ENCODE measurements at places on chromosomes 11 and 22.

- DNase-seq = no peak
Observed at GRCh38 chr11:30749268-30749667, 163.1 kb upstream of the MPPED2 start.

DNA sequence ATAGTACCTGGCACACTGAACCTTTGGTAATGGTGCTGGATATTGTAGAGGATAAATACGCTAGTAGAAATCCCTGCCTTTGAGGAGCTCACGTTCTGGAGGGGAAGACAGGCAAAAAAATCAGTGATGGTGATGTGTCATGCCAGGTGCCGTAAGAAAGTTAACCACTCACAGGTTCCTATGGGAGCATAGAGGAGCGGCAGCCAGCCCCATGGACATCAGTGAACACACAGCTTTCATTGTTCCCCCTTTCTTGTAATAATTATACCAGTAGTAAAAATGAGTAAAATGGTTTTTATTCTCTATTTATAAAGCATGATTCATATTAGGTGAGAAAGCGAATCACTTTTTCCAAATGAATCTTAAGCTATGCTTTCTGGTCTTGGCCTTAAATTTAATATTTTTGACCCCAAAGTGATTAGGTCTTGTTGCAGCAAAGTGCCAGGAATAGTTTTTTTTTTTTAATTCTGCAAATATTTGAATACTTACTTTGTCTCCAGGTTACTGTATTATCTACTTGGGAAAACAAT, 57.9 kb downstream of the UVRAG start:
- DNase-seq = no peak

GRCh38 chr22:46476547-46476941, 60.9 kb downstream of the CELSR1 start:
- DNase-seq = no peak

DNA sequence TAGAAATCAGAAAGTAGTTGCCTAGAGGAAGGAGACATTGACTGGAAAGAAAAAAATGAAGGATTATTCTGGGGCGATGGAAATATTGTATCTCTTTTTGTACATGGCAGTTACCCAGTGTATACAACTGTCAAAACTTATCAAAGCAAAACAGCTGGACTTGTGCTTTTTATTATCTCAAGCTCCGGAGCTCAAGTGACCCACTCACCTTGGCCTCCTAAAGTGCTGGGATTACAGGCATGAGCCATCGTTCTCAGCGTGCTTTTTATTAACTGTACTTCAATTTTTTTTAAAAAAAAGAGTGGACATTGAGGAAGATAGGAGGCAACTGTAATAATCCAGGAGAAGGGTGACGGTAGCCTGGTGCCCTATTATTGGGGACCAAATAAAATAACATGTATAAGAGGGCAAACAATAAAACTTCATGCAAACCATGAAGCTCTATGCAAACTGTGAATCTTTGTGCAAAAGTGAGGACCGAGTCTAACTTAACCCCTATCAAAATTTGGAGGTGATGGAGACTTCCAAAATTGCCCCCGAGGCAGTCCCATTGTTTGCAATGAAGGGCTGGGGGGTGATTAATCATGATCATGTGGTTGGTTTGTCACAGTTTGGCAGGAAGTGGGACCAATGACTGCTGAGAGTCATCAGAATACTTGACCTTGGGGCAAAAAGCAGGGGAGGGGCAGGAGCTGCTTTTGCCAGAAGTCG, 23.5 kb downstream of the FZD4 start:
- DNase-seq = no peak

DNA sequence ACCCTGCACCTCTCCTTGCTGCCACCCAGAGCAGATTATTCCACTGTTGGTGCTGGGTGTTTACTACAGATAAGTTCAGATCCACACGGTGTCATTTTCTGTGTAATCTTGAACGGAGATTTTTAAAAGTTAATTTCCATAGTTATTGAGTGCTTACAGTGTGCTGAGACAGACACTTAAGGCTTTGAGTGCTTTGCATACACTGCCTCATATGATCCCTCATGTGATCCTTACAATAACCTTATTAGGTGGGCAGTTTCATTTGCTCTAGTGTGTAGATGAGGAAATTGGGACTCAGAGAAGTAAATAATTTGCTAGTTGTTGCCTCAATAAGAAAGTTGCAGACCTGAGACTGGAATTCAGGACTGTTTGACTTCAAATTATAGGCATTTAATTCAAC, 32.3 kb upstream of the ME3 start:
- no peak for DNase-seq

GRCh38 chr22:25650833-25651232, 86.4 kb downstream of the GRK3 start:
- DNase-seq = no peak

- no peak for DNase-seq
Observed at GRCh38 chr11:63573881-63574855, 11.0 kb upstream of the PLAAT2 start.

DNA sequence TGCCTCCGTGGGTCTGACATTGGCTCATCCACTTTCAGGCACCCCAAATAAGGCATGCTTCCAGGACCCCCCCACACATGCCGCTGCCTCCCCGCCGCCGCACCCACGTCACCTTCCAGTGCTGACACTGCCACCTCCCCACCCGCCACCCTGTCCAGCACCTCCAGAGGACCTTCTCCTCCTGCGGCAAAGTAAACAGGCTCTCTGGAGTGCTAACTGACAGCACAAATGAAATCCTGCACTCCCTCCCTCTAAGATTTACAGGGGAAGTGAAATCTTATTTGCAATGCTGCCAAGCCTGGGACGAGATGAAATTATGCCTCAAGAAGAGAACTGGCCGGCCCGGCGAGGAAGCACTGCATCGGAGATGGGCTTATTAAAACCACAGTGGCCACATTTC, 35.3 kb downstream of the MACROD1 start:
- DNase-seq = no peak

DNA sequence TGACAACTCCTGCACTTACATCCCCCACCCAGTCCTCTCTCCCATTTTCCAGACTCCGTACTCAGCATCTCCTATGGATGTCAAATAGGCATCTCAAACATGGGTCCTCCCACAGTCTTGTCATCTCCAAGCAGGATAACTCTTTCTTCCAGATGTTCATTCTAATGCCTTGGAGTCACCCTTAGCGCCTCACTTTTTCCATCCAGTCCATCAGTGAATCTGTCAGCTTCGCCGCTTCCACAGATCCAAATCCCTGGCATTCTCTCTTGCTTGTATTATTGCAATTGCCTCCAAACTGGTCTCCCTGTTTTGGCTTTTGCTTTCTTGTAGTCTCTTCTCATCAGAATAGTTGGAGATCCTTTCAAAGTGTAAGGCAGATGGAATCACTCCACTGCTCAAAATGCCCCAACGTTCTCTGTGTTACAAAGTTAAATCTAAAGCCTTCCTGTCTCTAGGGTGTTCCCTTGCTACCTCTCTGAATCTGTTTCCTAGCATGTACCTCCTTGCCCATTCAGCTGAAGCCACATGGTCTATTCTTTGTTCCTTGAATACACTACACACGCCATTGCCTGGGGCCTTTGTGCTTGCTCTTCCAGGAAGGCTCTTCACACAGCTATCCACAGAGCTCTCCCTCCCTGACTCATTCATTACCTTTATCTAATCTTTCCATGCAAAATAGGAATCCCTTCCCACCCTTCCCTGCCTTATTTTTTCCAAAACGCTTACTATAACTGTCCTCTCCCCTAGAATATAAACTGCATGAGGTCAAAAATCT, 64.8 kb downstream of the UBASH3B start:
- DNase-seq = no peak

- no peak for DNase-seq
Observed at GRCh38 chr11:100629671-100630070, 57.4 kb upstream of the ARHGAP42 start.

DNA sequence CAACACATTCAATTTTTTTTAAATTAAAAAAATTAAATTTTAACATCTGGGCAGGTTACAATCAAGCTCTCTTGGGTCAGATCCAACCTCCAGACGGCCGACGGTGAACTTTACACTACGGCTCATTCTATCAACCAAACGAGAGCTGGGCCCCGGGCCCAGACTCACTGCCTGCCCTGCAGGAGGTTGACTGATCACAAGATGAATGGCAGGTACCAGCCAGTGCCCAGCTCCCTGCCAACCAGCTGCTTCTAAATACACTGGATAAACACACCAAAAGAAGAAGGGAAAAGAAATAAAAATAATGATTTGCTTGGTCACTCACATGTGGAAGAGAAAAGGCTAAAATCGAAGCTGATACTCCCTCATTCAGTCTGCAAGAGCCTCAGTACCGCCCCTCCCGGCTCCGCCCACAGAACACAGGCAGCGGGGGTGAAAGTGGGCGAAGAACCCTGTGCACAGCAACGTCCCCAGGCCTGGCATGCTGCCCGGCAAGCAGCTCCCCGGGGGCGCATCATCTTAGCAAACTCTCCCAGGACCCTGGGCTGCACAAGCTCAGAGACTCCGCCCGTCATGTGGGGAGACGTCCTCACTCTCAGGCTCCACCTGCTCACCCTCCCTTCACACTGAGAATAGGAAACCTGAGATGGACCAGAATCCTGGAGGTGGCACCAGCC, 303.4 kb downstream of the SHANK2 start:
- peak; percentile 90 for DNase-seq

GRCh38 chr22:50439314-50439870, 35.4 kb downstream of the SBF1 start:
- no peak for DNase-seq

DNA sequence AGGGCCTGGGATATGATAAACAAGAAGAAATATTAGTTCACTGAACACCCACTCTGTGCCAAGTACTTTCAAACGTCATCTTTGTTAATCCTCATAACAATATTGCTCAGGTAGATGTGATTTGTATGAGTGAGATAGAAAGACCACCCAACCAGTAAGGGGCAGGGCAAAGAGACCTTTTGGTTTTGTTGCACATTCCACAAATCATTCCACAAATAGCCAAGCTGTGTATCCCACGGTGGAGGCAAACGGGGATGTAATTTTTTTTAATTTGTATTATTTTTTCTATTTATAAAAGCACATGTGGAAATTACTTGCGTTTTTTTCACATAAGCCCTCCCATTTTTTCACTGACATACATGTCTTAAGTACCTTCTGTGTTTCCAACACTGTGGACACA, 29.0 kb downstream of the LAYN start:
- DNase-seq = no peak

GRCh38 chr22:46592390-46592872, 27.8 kb upstream of the GRAMD4 start:
- DNase-seq = no peak

DNA sequence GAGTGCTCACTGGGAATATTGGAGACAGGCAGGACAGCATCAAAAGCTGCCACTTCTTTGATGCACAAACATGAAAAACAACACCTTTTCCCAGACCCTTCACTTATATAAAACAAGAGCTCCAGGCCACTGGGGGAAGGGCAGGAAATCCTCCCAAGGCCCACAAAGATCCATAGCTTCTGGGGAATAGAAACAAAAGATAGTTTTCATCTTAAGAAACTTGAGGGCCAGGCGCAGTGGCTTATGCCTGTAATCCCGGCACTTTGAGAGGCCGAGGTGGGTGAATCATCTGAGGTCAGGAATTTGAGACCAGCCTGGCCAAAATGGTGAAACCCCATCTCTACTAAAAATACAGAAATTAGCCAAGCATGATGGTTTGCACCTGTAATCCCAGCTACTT, 15.3 kb downstream of the RTL6 start:
- DNase-seq = no peak

DNA sequence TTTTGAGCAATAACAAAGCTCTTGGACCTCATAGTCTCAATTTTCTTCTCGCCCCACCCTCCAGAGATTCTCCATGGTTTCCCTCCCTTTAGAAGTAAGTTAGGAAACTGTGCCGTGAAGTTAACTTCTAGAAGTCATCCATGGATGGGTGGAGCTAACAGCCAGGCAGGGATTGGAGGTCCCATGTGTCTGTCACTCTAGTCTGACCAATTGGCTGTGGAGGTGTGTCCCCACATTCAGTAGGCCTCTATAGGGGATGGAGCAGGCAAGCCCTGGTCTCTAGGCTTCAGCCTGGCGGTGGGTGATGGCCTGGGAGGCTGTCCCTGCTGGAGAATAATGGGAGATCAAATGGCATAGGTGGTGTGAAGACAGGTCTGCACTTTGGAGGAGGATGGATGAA, 50.7 kb downstream of the TP53I11 start:
- no peak for DNase-seq

- DNase-seq = no peak
Observed at GRCh38 chr11:46666516-46666915, 33.9 kb downstream of the ARHGAP1 start.

GRCh38 chr22:45638197-45638596, 33.4 kb upstream of the ATXN10 start:
- DNase-seq = no peak

DNA sequence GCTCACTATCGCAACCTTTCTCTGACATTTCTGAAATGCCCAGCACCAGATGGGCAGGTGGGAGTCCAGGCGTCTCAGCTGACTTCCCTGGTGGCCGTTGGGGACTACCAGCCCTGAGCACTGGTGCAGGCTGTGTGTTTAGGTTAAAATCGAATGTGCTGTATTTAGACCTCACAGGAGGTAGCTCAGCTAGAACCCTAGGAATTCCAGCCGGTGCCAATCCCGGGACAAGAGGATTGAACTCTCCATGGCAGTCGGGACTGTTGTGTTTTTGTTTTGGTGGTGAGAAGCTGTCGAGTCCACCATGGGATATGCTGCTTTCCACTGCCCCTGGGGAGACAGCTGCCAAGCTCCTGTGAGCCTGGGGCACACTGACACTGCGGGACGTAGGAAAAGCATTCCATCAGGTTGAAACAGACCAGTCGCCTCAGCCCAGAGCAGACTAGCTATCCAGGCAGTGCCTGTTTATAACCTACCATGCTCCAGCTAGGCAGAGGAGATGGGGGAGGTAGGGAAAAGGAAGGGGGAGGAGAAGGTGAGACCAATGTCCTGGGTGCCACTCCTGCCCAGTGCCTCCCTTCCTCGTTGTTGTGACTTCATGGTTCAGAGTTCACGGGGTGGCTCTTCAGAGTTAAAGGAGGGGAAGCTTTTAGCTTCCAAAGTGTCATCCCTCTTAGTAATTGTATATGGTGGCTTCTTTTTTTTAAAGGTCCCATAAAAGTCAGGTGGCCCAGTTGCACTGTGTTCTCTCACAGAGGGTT, 53.0 kb downstream of the MICAL2 start:
- no peak for DNase-seq

DNA sequence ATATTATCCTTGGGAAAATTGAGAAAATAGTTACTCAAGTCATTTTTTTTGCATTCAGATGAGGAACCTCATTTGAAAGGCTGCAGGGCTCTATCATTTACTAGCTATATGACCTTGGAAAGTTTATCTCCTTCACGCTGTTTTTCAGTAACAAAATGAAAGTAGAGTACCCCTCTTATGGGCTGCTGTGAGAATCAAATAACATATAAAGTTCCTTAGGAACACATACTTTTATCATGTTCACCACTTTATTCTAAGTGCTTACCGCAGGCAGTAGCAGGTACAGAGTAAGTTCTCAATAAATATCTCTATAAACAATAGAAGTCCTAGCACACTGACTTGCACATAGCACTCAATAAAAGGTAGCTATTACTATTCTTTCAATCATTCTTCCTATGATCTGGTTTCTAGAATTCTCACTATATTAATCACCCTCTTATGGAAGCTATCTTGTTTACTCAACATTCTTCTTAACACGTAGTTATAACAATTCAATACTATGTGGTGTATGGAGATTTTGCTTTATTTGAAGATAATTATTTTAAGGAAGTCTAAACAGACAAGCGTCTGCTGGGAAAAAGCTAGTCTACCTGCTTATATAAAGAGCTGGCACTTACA, 1.9 kb downstream of the C11orf71 start:
- no peak for DNase-seq

- no peak for DNase-seq
Observed at GRCh38 chr11:88491674-88492073, 154.1 kb upstream of the CTSC start.

All from right lobe of liver (tissue), 6 donors.